ENCODE measurements at places on chromosomes 5 and 9.

GRCh38 chr5:132003170-132003744 is 8.2 kb downstream of the ACSL6 start:
- no peak for DNase-seq

DNA sequence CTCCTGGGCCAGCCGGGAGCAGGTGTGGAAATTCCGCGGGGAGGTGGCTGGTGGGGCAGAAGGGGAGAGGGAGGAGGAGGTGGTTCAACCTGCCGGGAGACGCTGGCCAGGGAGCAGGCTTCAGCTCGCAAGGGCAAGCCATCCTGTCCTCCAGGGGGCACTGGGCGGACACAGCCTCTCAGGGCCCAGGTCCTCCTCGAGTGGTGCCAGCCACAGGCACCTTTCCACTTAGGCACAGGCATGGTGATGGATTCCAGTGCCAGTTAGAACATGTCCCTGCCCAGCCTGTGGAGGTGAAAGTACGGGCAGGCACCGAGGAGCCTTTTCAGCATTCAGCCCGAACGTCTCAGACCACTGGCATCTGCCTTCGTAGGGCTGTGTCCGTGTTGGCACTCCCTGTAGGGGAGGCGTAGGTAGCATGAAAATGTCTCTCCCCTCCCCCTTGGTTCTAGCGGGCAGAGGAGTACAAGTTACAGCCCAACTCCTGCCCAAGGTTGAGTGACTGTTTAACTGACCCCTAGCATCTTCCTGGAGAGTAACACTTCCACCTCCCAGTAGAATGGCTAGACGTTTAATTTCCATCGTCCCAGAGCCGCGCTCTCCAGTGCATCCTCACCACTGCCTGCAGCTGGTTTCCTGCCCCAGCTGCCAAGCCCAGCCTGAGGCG is 48.9 kb downstream of the DAB2IP start:
- DNase-seq: peak; percentile 52

GRCh38 chr9:81631218-81631745 is 58.1 kb downstream of the TLE1 start:
- DNase-seq: no peak

GRCh38 chr9:37806271-37806670 is 5.7 kb downstream of the DCAF10 start:
- DNase-seq: no peak

DNA sequence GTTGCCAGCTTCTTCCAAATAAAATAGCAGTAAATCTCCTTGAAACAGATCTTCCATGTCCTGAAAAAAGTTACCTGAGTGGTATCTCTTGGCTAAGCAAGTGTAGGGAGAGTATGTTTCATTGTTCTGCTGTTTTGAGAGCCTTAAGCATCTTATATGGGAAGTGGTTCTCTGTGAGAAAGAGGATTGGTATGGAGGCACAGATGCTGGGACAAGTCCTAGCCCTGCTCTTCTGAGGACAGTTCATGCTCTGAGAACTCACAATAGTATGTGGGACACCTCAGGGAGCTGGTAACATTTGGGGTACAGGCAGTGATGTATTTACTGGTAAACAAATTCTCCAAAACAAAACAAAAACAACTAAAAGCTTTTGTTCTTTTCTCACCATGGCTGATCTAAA is 2.0 kb downstream of the PPP3R2 start:
- DNase-seq: no peak

- DNase-seq: no peak
These were observed 87.6 kb downstream of the VAV2 start for GRCh38 chr9:133904346-133905090.

- DNase-seq: no peak
These were observed 348.0 kb downstream of the NPR3 start for GRCh38 chr5:33059081-33059480.

DNA sequence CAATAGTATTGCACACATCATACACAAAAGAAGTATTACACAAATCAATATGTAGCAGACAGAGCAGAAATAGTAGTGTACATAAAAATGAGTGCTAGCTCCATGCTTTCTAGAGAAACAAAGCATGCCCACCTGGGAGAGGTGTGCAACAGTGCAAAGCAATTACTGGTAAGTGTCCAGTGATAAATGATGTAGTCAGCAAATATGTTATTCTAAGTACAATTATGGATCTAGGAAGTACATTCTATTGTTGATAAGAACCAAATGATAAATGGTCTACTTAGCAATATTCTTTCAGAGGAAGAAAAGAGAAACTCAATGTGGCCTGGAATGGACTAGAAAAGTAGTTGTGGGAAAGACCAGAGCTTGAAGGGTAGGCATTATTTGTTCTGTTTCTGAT is 188.6 kb downstream of the HINT1 start:
- DNase-seq: no peak

DNA sequence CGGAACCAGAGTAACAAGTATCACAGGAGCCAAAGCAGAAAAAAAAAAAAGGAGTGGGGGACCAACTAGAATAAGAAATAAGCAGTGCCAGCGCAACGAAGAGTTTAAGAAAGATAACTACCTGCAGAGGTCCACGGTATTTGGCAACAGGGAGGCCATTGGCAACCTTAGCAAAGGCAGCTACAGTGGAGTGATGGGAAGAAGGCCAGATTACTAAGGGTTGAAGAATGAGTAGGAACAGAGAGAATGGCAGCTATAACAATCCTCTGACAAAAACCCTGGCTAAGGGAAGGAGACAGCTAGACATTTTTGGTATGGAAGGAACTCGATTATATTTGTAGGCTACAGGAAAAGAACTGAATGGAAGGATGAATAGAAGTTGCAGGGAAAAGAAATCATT is 93.4 kb upstream of the DMAC1 start:
- no peak for DNase-seq

- no peak for DNase-seq
These were observed 84.2 kb downstream of the TRPM6 start for GRCh38 chr9:74803376-74804017.

DNA sequence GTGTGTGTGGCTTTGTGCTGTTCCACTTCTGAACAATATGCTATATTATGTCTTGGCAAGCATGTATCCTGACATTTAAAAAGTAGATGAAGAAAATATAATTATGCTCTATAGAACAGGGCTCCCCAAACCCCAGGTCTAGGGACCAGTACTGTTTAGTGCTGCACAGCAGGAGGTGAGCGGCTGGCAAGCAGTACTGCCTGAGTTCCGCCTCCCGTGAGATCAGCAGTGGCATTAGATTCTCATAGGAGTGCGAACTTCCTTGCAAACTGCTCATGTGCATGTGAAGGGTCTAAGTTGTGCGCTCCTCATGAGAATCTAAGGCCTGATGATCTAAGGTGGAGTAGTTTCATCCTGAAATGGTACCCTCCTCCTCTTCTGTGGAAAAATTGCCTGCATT is 979.1 kb upstream of the CTNND2 start:
- no peak for DNase-seq

DNA sequence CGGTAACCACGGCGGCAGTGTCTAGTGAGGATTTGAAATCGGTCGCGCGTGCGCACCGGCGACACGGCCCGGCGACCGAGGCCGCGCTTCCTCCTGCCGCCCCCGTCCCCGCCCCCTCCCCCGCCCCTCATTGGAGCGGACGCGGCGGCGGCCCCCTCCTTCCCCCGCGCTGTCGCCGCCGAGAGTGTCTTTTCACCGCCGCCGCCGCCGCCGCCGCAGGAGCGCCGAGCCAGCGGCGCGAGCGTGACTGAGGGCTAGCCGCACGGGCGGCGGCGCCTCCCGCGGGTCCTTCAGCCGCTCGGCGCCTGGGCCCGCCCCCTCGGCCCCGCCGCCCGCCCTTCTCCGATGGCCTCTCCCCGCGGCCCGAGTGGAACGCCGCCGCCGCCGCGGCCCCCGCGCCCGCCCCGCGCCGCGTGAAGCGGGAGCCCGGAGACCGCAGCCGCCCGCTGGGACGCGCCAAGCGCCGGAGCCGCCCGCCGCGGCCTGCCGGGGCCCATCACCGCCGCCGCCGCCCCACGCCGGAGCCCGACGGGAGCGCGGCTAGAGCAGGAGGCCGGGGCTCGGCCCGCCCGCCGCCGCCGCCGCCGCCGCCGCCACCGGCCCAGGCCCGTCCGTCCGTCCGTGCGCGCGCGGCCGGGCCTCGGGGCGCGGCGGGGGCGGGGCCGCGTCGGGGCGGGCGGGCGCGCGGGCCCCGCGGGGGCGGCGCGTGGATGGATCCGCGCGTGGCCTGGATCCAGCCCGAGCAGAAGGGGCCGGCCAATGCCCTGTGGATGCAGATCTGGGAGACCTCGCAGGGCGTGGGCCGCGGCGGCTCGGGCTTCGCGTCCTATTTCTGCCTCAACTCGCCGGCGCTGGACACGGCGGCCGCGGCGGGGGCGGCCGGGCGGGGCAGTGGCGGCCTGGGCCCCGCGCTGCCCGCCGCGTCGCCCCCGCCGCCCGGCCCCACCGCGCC is at the start of gene TENT4A:
Gene TENT4A (plus strand): TSS at position 159 of the 952 bp plus-strand sequence. CDS start 552 bp downstream, at position 711.
- DNase-seq: no peak

GRCh38 chr9:116003397-116003796 is 150.2 kb upstream of the PAPPA start:
- no peak for DNase-seq

DNA sequence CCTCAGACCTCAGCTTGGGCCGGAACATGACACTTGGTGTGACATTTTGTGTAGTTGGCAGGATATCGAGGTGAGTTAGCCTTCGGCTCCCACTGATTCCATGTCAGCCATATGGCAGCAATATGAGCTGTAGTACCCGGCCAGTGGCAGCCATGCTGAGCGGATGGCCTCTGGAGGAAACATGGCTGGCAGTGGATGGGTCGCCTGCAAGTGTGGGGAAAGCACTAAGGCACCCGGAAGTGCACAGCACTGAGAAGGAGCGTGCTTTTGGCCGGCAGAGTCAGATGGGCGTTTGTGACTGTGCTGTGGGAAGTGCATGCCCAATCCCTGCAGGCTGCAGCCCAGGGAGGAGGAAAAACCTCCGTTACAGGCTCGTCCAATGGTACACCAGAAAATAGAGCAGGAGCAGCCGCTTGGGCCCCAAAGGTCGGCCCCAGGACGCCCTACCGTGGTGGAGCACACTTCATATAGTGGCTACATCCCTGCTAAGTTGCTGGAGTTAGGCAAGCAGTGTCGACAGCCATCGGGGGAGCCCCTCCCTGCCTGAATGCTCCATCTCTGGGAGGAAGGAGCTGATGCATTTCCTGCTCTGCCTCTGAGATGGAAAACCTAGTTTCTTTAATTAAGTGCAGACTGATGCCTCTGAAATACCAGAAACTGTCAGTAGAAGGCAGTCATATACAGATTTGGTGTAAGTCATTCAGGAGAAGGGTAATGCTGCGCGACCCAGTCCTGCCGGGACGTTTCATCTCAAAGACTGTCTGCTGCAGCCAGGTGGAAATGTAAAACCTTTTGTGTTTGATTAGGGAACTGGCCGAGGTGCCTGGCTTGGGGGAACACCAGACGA is 2185.8 kb upstream of the ACO1 start:
- no peak for DNase-seq

- no peak for DNase-seq
These were observed 31.4 kb upstream of the TMOD1 start for GRCh38 chr9:97470076-97470475.

GRCh38 chr5:134943547-134943946 is 24.2 kb upstream of the CATSPER3 start:
- no peak for DNase-seq

GRCh38 chr5:169253071-169253470 is 47.9 kb downstream of the SLIT3 start:
- DNase-seq: no peak

GRCh38 chr5:160317434-160317833 is 5.1 kb upstream of the CCNJL start:
- DNase-seq: no peak

GRCh38 chr9:35689542-35690293 is at the start of gene TPM2:
Gene TPM2 (minus strand): TSS chr9:35689925. CDS start chr9:35689817, 108 bp downstream.
- no peak for DNase-seq

DNA sequence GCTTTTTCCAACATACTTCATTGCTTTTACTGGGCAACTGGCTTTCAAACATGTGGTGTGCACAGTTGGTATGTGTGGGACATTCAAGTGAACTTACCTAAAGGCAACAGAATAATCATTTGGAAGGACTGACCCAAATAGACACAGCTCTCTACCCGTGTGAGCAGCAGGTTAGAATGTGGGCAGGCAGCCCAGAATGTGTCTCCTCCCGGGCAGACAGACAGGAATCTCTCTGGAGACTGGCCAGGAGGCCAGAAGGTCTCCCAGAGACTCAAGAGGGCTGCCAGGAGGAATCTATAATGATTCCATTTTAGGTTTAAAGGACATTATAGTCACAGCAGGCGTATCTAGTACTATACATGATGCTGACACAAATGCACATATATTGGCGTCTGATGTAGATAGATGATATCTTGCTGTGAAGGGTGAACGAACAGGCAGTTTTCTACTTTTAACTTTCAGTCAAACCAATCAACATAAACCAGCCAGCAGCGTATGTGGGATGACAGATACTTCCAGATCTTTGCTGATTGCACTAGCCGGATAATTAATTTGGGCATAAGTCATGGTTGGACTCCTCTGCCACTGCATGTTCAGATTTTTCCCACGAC is 297.4 kb upstream of the ZNF608 start:
- DNase-seq: no peak

DNA sequence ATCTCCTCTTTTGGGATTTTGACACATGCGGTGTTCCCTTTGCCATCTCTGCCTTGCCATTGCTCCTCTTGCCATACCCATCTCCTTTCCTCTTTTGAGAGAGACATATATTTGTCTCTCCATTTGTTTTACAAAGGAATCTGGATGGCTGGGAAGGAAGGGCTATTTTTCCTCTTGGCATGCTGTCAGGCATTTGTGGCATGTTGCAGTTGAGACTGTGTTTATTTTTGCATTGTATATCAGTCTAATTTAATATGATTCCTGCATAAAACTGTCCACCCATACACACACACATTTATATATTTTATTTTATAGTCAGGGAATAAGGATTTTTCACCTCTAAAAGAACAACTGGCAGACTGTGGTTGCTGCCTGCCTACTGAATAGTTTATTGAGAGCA is 1105.8 kb upstream of the SEMA6A start:
- DNase-seq: no peak

DNA sequence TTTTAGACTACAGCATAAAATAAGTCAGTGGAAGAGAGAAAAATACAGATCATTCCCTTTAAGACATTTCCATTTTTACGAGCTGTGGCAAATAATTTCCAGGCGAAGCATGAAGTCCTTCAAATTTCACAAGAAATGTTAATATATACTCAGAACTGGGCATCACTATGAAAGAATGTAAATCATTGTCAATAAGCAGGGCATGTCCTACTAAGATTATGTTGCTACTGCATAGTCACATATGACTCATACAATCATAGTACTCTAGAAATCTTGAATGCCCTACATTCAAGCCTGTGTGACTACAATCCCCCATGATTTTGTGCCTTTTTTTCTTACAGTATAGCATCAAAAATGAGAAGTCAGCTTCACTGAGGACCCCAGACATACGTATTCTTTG is 485.2 kb upstream of the FTMT start:
- no peak for DNase-seq

- DNase-seq: no peak
These were observed 139.8 kb downstream of the SLIT3 start for GRCh38 chr5:169161022-169161680.

DNA sequence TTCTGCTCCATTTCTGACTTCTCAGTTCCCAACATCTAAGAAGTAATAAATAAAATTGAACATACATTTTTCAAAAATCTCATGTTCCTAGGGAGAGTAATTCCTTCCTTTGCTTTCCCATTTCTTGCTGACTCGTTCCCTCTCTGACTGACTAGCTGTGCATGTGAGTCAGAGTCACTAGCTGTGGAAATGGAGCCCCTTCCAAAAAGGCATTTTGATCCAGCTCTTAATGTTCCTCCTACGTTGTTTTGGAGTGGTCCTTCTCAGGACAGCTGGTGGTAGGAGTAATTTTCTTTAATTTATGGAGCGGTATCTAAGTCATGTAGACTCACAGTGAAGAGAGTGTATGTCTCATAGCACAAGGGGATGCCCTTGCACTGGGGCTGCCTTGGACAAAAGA is 460.2 kb downstream of the GADD45G start:
- no peak for DNase-seq

GRCh38 chr5:42919600-42919999 is 107.9 kb upstream of the SELENOP start:
- no peak for DNase-seq
